ENCODE measurements at places on chromosomes 6 and 20.
A peak's percentile ranks its signal among the peaks of the same experiment; 100 is the strongest.

- no peak for DNase-seq
Observed at GRCh38 chr6:148890652-148891404, 144.0 kb downstream of the UST start.

- DNase-seq = no peak
Observed at GRCh38 chr20:19210391-19211155, 1.9 kb upstream of the SLC24A3 start.

- DNase-seq = no peak
Observed at GRCh38 chr6:84601366-84601765, 163.0 kb downstream of the TBX18 start.

GRCh38 chr6:121776054-121776453 is 340.6 kb downstream of the GJA1 start:
- no peak for DNase-seq

- peak; percentile 41 for DNase-seq
Observed at GRCh38 chr6:126063512-126064146, 77.3 kb downstream of the TRMT11 start.

Measured in myocyte (in vitro differentiated cells).